ENCODE measurements at places on chromosomes 1 and 21.

GRCh38 chr1:208251911-208252835 is 8.0 kb upstream of the PLXNA2 start:
- DNase-seq = peak; percentile 61

- peak; percentile 27 for DNase-seq
These were observed 1021.6 kb downstream of the NCAM2 start for GRCh38 chr21:22019766-22020165.

- no peak for DNase-seq
These were observed 138.9 kb upstream of the ERG start for GRCh38 chr21:38637161-38637560.

GRCh38 chr1:26003756-26004155 is 5.9 kb upstream of the PAFAH2 start:
- DNase-seq = no peak

DNA sequence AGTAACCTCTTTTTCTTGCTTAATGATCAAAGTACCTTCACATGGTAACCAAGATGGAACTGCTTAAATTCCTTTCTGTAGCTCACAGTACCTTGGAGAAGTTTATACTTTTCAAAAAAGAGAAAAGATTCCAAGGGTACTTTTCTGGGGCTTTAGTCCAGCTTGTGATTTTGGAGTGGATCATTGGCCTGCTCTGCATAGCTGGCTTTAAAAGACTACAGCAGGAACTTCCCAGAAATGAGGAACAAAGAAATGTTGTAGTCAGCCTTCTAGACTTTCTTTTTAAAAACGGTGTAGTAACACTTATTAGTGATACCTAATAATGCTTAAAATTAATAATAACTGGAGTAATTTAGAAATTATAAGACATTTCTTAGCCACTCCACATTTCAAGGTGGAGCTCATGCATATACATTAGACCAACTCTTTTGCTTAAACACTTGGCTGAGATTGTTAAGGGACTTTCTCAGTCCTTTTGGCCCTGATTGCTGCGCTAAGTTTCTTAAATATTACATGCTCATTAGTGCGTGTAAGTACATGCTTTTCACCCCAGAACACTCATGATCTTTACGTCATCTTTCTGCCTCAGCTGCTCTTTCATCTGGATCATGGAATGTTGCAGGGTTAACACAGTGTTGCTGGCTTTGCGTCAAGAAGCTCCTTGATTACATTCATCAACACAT is 57.3 kb downstream of the SDCCAG8 start:
- DNase-seq = no peak

DNA sequence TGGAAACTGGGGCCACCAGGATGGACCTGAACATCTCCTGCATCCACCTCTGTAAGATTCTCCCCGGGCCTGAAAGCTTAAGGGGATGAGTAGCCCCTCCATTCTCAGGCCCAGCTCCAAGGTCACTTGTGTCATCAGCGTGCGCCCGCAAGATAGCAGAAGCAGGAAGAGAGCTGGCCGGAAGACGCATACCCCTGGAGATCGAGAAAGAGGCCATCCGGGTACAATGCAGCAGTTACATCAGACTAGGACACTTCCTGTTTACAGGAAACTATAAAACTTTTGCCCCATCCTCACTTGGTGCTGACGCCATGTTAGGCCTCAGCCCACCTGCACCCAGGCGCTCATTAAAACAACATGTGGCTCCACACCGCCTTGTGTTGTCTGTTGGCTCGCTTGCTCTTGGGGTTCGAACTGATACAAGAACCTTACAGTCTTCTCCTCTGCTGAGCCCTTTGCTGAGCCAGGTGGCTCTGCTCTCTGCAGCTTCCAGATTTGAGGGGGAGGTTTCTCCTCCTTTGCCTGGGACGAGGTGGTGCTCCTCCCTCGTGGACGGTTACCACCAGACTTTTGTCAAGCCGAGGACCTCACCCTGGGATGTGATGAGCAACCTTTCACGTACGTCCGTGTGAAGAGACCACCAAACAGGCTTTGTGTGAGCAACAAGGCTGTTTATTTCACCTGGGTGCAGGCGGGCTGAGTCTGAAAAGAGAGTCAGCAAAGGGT is 277.5 kb upstream of the C1orf174 start:
- DNase-seq = no peak

DNA sequence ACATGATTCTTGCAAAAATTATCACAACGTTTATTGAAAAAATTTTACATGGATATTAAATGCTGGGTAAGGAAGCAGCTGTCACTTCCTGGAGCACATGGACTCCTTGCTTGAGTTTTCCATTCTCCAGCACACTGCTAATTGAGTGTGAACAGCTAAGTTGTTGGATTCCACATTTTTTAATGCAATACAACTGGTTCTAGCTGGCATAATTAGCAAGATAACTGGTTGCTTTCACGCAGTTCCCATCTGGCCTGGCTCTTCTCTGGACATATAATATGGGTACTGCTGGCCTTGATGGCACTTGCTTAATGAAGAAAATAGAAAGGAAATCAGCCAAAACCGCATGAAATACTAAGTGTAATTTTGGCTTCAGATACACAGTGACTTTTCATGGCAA is 26.6 kb downstream of the RGS21 start:
- no peak for DNase-seq

DNA sequence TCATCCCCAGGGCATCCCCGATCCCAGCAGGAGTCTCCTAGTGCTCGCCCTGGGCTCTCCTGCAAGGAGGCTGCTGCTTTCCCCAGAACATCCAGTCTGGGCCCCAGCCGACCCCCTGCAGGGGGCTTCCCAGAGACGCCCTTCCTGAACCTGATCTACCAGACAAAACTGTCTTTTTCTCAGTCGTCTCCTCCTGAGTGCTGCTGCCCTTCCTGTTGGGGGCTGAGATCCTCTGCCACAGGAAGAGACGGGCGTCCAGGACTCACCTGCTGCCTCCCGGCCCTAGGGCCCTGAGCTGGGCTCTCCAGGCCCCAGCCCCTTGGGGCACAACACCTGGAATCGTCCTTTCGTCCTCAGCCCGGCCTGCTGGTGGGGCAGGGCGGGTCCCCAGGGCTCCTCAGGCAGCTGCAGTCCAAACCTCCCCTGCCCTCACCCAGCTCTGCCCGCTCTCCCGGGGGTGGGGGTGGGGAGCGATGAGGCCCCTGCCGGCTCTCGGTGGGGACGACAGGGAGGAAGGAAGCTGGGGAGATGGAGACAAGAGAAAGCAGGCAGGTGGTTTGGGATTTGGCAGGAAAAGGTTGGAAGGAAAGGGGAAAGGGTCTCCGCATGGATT is 36.9 kb downstream of the TP73 start:
- no peak for DNase-seq

Measured in fibroblast of skin of right biceps (primary cell).